ENCODE measurements at places on chromosomes 3 and 15.

GRCh38 chr3:32436816-32437189, 45.1 kb downstream of the CMTM7 start:
- no peak for DNase-seq

- DNase-seq, result no peak
These were observed 356.9 kb downstream of the SV2B start for GRCh38 chr15:91456921-91457320.

DNA sequence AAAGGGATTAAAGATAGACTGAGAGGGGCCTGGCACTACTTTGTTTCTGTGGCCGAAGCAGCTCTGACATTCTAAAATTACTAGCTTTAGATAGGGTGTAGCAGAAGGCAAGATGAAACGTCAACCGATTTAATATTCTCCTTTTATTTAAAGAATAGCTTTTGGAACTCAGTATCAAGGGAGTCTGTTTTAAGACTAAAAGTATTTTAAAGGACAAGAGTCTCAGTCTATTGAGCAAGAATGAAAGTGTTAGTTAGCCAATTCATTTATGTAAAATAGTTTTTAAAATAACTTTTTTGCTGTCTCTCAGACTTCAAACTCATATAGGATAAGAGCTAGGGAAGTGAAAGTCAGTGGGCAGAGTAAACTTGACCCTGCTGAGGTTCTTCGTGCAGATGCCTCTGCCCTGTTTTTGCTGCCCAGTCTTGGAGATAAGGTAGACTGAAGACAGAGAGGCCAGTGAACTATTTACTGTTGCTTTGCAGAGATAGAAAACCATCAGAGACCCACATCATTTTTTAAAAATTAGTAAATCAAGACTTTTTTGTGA, 1090.9 kb downstream of the ROBO2 start:
- no peak for DNase-seq

- no peak for DNase-seq
These were observed 317.4 kb upstream of the LRRFIP2 start for GRCh38 chr3:37491776-37492175.

- DNase-seq, result no peak
These were observed 321.0 kb upstream of the C2CD4B start for GRCh38 chr15:62486041-62486440.

GRCh38 chr3:14434126-14434497, 31.7 kb downstream of the SLC6A6 start:
- no peak for DNase-seq

- DNase-seq, result no peak
These were observed 562 bp downstream of the NBEAL2 start for GRCh38 chr3:46979958-46980497.

DNA sequence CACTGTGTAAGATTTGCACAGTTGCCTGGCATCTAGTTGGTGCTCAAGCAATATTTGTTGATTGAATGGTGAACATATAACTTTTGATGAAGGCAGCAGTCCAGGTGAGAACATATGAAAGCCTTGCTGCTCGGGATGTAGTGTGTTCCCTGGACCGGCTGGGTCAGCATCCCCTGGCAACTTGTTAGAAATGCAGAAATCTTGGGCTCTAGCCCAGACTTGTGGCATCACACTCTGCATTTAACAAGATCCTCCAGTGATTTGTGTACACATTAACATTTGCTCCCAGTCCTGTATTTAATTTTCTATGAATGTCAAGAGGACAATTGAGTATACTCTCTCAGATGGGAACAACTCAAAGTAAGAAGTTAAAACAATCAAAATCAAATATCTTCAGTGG, 69.0 kb upstream of the SAMMSON start:
- no peak for DNase-seq

DNA sequence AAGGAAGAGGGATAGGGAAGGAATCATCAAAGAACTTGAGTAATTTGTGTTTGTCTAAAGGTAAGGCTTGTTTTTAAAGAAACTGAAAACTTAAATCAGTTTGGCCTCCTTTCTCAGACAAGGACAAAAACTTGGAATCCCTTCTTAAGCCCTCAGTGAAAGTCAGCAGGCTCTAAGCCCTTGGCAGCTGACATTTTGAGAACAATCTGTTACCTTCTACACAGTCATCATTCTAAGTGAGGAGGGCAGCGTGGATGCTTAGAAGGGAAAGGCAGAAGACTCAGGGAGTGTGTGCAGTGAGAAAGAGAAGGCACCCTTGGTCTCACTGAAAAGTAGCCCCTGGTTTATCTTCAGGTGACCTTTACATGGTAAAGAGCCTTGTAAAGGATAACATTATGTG, 10.8 kb downstream of the HSPBAP1 start:
- DNase-seq, result no peak

GRCh38 chr3:103083848-103084631, 649.2 kb downstream of the ZPLD1 start:
- no peak for DNase-seq
